ENCODE measurements at places on chromosomes 1 and 21.

GRCh38 chr21:31342348-31342747 is 1.7 kb downstream of the TIAM1 start:
- DNase-seq: no peak

DNA sequence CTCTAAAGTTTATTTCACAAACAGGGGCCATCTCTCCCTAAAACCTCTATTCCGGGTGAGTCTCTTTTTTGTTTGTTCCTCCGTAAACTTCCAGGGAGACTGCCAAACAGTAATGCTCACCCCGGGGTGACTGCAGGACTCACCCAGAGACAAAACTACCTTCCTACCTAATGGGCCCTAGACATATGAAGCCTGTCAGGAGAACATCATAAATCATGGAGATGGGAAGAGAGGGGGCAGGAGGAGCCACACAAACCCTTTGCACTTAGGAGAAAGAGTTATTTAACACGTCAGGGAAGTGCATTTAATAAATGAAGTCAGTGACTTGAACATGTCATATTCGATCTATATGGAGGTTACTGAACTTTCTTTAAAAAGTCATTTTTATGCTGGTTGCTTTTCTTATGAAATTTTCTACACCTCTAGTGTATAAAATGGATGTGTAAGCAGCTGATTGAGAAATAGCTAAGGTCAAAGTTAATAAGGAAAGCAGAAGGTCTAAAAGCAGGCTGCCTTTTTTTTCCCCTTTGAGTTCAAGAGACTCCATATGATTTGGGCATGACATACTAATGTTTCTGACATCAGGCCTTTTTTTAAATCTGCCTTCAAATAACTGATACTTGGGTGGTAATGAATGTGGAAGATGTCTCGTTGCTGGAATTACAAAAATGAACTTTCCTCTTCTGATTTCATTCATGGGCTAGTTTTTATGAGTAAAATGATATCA is 286.9 kb upstream of the USP25 start:
- no peak for DNase-seq

DNA sequence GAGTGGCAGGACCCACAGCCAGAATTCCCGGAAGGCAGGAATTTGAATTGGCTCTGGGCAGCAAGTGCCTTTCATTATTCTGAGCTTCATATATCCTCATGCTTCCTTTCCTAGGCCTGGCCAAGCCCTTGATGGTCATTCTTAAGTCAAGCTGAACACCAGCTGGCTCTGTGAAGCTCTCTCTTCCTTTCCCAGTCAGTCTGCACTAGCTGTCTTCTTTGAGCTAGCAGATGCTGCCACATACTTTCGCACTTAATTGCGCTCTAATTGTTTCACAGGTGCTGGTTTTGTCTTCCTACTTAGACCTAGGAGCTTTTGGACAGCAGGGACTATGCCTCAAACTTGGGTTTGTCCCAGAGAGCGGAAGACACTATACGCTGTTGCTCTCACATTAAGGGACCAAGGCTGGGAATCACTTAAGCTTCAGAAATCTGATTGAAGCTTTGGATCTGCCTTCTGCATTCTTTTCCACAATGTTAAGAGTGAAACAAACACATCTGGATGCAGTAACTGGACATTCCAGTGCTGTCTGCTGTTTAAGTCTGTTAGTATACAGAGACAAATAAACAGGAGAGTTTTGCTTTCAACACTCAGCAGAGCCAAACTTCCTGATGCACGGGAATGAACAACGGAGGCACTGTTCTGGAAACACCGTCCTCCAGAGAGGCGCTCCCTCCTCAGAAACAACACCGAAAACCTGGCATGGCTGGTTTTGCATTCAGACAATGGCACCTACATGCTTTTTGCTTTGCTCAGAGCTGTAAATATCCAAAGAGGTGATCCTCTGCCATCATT is 2.2 kb downstream of the TLR5 start:
- no peak for DNase-seq

DNA sequence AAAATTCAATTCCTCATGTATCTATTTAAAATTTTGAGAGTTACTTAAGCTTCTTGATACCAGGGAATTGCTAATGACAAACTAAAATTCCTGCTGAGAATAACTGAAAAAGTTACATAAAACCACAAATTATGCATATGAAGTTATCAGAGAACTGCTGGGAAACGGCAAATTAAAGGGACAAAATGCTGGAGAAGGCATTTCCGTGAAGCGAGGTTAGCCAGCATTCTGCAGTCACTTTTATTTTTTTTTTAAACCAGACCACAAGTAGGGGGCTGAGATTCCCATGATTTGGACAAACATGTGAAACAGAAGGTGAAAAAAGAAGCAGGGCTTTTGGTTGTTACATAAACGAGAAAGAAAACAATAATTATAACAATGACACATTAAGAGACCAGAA is 737.6 kb upstream of the CHRM3 start:
- no peak for DNase-seq

GRCh38 chr1:239819096-239819495 is 272.6 kb upstream of the FMN2 start:
- no peak for DNase-seq

GRCh38 chr1:223110952-223111351 is 32.1 kb downstream of the TLR5 start:
- no peak for DNase-seq

GRCh38 chr1:32394890-32395432 is 720 bp upstream of the BSDC1 start:
- DNase-seq: no peak

- DNase-seq: no peak
Observed at GRCh38 chr1:239367196-239367810, 19.1 kb upstream of the CHRM3 start.

- DNase-seq: no peak
Observed at GRCh38 chr1:8814865-8815264, 2.6 kb downstream of the RERE start.

DNA sequence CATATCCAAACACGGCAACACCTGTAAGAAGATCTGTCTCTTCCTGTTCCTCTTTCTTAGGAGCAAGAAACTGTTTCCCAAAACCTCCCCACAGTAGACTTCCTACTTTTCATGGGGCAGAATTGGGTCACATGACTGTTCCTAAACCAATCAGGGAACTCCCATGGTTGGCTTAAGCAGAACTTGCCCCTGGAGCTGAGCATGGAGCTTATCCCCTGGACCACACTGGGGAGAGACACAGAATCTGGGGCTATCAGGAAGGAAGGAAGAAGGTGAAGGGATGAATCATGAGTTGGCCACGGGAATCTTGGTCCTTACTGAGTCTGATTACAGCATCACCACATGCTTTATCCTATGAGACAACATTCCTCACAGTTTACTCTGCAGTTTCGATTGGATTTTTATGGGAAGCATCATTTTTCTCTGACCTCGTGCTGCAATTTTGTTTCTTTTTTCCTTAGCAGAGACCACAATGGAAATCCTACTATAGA is 81.8 kb downstream of the CDC7 start:
- peak; percentile 94 for DNase-seq

GRCh38 chr1:20903437-20903836 is 116.3 kb upstream of the HP1BP3 start:
- no peak for DNase-seq

- DNase-seq: peak; percentile 67
Observed at GRCh38 chr1:20590306-20590777, 1.4 kb downstream of the CDA start.

- DNase-seq: no peak
Observed at GRCh38 chr1:20100632-20101355, 18.5 kb downstream of the PLA2G2D start.

- no peak for DNase-seq
Observed at GRCh38 chr1:186960861-186961260, 132.1 kb downstream of the PLA2G4A start.

DNA sequence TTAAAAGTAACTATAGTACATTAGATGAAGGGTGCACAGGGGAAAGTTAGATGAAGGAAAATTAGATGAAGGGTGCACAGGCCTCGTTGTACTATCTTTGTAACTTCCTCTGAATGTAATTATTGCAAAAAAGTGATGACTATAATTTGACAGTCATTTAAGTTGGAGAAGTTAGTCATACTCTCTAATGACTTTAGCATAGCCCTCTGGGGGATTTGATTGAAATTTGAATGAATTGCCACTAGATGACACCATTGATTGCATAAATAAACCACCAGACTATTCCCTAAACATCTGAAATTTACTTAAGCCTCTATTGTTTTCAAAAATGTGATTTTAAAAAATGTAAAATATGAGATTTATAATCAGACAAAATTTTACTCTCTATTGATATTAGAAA is 102.6 kb downstream of the TPR start:
- DNase-seq: no peak

- DNase-seq: no peak
Observed at GRCh38 chr1:19112891-19113696, 97.0 kb downstream of the UBR4 start.

DNA sequence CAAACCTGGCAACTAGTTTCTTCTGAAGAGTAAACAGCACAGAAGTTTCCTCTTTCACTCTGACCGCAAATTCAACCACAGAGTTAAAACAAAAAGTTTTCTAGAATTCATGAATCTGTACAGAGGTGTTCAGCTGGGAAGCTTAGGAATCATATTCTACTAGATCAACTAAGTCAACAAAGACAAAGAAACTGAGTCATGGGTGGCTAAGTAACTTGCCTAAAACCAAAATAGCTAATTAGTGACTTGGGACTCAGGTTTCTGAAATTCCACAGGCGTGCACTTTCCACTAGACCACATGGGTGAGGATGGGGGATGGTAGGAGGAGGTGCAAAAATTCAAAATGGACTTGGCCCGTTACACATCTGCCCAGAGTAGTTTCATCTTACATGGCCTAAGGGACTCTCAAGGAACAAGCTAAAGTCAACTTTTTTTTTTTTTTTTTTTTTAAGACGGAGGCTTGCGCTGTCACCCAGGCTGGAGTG is 25.8 kb downstream of the PTPN14 start:
- DNase-seq: no peak

DNA sequence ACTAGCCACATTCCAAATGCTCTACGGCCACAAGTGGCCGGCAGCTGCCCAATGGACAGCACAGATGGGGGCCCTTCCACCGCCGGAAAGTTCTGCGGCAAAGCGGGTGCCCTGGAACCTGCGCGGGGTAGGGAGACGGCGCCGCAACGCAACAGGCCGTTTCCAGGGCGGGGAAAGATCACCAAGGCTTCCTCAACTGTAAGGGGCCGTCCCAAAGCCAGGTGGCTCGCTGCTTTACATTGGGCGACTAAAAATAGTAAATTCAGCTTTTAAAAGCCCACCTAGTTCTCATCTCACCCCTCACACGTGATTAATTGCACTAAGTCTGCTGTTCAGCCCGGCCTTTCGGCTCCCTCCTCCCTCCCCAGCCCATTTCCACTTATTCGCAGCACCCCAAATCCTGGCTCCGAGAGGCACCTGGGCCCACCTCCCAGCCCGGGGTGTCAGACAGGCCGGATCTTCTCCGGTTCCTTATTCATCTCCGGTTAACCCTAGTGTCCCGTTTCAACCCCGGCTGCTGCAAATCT is 643 bp downstream of the CFAP298 start:
- DNase-seq: no peak

- DNase-seq: no peak
Observed at GRCh38 chr1:59877108-59877682, 49.4 kb downstream of the CYP2J2 start.

All from GM04503 (cell line).